ENCODE measurements at places on chromosomes 7 and 10.
A peak's percentile ranks its signal among the peaks of the same experiment; 100 is the strongest.

DNA sequence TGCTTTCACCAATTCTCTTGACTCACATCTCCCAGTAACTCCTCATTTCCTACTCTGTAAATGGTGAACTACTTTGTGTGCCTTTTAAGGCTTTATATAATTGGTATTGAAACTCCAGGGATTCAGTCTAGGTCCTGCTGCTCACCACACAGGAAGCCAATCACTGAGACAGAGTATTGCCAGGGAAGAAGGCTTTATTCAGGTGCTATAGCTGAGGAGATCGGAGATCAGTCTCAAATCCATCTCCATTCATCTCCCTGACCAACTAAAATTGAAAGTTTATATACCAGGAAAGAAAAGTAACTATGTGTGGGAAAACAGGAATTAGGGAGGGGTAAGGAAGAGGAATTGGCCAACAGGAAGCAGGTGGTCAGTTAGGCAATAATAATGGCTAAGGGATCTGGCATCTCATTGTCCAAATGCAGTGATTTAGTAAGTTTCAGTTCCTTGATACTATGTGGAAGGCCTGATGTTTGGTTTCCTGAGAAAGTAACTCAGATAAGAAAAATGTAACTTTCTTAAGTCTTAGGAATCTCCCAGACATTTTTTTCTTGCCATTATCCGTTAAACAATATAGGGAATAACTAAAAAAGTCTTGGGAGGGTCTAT is 10.2 kb upstream of the SDHAF3 start:
- no peak for DNase-seq

DNA sequence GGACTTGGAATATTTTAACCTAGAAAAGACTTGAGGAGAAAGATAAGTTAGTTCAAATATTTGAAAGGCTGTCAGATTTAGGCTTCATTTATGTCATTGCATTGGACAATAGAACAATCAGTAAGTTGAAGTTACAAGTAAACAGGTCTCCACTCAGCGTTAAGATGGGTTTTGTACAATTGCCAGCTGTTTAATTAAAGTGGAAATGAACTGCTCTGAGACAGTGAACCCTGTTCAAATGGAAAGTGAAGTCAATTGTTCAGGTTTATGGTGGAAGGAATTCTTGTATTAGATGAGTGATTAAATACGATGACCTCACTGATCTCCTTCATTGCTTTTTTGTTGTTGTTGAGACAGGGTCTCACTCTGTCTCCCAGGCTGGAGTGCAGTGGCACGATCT is 151.7 kb downstream of the PLXDC2 start:
- no peak for DNase-seq

DNA sequence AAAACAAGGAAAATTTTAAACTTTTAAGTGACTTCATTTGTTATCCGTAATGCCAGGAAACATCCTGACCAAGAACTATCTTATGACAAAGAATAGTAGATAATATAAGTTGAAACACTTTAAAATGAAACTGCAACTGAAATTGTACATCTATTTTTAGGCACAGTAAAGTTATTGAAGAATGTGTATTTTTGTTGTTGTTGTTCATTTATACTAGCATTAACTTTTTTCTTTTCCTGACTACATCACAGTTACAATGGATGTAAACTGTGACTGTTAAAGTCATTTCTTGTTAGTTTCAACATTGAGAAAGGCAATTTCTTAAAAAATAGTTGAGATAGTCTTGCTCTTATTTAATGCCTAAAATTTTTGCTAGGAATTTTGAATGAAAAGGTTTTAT is 2.6 kb downstream of the CPED1 start:
- DNase-seq = no peak

DNA sequence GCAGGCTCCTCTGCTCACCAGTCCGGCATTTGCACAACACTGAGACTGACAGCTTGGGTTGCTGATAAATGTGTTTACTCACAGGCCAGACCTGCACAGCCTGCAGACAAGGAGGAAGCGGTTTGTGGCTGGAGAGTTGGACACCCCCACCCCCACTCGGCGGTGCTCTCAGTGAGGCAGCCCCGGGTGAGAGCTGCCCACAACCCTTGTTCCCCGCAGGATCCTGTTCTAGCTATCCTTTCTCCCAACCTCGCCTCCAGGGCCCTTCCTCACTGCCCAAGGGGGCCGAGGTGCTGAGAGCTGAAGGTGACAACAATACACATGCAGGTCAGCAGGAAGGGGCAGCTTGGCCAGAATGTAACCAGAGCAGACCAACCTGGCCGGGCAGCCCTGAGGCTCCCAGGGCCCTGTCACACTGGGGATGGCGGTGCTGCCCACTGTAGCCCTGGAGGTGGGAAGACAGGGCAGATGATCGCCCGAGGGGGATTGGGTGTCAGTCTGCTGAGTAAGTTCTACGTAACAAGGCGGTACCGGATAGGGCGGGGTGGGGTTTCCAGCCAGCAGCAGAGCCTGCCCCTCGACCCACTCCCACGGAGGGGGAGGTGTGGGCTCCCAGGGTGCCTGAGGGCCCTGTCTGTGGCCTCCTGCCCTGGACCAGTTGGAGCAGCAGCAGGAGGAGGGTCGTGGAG is 2.1 kb upstream of the ADAM8 start:
- no peak for DNase-seq

DNA sequence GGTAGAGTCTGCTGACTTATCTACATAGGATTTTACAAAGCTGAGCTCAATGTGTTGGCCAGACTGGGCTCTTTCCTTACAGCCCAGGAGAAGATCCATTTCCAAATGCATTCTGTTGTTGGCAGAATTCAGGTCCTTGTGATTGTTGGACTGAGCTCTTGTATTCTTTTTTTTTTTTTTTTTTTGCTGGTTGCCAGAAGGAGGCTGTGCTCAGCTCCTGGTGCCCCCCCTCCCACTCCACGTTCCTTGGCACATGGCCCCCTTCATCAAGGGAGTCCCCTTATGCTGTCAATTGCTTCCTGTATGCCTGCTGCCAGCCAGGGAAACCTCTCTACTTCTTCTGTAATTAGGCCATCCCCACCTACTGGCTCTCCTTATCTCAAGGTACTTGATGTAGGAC is 518.1 kb upstream of the AKR1E2 start:
- DNase-seq = no peak

- DNase-seq = no peak
Observed at GRCh38 chr10:27643301-27643700, 102.3 kb downstream of the MKX start.

GRCh38 chr7:98788966-98789365 is 80.8 kb downstream of the TMEM130 start:
- DNase-seq = no peak

GRCh38 chr7:1641661-1642260 is 28.3 kb upstream of the ELFN1 start:
- DNase-seq = no peak

- DNase-seq = no peak
Observed at GRCh38 chr7:13540429-13540828, 449.0 kb downstream of the ETV1 start.

- DNase-seq = no peak
Observed at GRCh38 chr7:104963991-104964385, 50.0 kb upstream of the KMT2E start.

DNA sequence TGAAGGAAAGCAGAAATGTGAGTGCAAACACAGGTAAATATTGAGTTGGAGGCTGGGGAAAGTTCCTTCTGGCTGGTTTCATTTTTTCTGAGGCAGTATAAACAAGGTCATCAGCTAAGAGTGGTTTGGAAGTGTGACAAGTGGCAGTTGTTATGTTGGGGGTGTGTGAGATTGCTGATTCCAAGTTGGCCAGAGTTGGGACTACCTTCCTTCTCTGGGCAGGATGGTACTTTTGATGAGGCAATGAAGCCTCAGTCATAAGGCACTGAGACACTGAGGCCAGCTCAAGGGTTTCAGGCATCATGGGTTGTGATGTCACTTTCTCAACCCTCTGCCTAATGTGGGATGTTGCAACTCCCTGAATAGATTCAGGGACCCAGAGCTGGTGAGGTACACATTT is 8.2 kb upstream of the PTTG1IP2 start:
- no peak for DNase-seq

- peak; percentile 30 for DNase-seq
Observed at GRCh38 chr10:78339251-78339650, 305.6 kb downstream of the RPS24 start.

DNA sequence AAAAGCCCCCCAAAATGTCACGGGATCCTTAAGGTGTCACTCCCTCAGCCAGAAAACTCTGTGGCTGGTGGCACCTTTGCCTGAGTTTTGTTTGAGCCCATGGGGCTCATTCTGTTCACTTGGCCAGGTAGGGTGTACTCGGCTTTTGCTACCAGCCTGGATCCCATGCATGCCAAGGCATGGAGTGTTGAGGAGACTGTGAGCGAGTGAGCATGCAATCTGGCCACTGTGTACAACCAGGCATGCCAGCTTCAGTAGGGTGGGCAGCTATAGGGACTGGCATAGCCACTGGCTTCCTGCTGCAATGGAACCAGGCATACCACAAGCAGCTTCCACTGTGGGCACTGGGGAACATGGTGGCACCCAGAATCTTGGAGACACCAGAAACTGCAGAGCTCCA is 436.0 kb upstream of the GRM3 start:
- no peak for DNase-seq

DNA sequence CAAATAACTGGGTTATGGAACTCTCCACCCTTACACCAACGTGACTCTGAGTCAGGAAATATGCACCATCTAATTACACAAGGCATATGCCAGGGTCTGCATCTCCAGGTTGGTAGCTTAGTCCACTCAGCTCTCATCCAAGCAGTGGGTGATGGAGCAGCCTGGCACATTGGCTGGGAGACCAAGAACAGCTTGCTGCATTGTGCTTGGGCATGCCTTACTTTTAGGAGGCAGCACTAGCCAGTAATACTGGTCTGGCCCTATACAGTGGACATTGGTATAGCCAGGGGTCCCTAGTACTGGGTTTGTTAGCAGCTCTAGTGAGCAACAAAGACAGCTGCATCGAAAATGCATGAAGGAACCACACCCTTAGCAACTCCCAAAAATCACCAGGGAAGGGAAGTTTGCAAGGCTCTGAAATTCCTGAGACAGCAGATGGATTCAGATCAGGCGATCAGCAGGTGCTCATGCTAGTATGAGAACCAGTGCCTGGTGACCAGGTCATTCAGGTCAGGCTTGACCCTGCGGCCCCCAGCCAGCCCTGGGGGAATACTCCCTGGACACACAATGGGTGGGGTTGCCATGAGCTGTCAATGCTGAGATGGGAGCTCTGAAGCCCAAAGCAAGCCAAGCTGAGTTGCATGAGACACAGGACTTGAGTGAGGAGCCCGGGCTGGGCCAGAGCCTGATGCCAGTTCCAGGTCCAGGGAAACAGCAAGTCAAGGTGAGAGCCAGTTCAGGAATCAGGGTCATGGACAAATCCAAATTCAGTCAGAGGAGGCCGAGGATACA is 217.9 kb upstream of the ZMIZ1 start:
- no peak for DNase-seq

DNA sequence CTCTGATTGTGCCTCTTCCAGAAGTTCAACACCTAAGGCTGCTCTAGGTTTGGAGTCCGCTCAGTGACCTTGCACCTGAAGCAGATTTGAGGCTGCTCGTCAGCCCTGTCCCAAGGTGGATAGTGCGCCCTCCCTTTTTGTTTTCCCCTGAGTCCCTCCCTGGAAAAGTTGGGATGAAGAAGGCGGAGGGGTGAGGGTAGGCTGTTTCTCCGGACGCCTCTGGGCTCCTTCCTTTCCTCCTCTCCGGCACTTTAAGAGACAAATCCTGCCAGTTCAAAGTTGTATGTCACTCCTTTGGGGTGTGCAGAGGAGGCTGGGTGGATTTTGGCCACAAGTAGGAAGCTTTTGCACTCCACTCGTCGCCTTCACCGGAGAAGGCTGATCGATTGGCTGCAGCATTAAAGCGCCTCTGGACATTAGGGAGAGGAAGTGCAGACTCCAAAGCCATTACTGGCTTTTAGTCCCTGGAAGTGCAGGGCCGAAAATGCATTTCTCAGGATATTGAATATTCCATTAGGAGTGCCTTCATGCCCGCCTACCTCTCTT is 81.9 kb upstream of the PRKG1 start:
- no peak for DNase-seq

GRCh38 chr7:150448789-150449147 is 1.7 kb upstream of the GIMAP8 start:
- DNase-seq = peak; percentile 78

DNA sequence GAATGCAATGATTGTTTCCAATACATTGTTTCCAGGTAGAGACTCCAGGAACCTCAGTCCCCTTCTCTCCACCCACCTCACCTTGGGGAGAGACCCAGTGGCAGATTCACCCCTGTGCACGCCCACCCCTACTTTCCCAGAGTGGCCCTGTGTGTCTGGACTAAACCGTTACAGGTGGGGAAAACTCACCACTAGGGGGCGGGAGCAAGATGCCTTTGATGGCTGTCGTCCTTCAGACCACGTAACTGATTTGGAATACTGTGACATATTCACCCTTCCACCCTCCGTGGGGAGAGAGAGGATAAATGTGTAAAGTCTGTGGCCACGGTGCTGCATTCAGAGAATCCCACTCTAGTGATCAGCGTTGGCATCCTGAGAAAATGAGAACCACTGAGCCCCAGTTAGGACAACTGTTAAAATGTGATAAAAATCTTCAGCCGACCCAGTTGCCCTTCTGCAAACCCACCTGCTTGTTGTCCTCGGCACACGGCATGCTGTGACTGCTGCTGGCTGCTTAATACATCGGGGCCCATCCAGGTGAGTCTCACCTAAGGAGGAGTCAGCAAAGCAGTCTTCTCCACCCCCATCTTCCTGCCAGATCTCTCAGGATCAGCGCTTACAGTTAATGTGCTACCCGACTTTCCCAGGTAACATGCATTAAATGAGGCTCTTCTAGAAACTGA is 41.5 kb upstream of the NMT2 start:
- peak; percentile 90 for DNase-seq

DNA sequence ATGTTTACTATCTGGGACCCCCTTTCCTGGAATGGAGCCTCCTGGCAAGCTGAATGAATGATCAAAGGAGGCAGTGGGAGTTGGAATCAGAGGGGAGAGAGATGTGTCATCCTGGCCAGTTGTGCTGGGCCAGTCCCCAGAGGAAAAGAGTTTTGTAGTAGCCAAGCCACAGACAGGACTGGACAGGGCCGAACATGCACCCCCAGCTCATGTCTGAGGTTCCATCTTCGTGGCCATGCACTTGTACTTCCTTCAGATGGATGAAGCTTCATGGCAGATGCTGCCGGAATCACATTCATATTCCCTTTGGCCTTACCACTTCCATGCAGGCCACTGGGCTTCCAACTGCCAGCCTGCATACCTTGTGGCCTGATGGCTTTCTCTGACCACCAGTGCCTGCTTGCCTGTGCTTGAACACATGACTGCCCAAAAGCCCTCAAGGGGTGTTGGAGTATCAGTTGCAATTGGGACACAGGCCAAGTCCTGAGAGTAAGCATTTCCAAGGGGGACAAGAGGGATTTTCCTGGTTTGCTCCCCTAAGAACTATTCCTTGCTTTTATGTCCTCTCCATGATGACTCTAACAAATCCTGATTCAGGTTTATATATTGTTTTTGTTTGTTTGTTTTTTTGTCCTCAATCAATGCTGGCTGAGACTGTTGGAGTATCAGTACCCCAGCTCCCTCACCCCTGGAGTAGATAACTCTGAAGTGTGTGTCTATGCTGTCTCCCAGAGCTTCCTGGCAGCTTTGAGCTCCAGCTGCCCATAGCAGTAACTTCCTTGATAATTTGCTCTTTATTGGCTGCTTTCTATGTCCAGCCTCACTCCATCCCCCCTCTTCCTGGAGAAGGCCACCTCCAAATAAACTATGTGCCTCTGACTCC is 63.6 kb downstream of the TMEM130 start:
- no peak for DNase-seq
